ENCODE measurements at places on chromosomes 5 and 9.

- DNase-seq = peak; percentile 30
Observed at GRCh38 chr9:91949946-91950664, at the start of gene ROR2. TSS of gene ROR2 (minus strand) at chr9:91950228.

DNA sequence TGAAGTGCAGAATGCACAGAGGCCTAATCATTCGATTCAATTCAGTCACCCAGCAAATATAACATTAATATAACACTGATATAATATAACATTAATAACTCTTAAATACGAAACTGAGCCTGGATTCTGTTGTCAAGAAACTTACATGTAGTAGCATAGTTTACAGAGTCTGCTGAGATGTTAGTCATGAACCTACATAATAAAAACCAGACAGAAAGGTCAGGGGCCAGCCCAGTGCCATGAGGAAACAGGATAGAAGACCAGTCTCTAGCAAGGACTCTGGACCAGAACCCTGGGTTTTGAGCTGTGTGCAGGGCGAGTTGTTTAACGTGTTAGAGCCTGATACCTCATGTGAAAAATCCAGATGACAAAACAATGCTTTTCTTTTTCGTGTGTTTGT is 234.7 kb downstream of the NR2F1-AS1 start:
- DNase-seq = no peak

- DNase-seq = no peak
Observed at GRCh38 chr9:27212621-27213020, 84.3 kb downstream of the EQTN start.

GRCh38 chr5:59790376-59790775 is 103.2 kb downstream of the PDE4D start:
- no peak for DNase-seq

GRCh38 chr9:124486778-124487259 is 20.4 kb downstream of the NR5A1 start:
- DNase-seq = no peak

DNA sequence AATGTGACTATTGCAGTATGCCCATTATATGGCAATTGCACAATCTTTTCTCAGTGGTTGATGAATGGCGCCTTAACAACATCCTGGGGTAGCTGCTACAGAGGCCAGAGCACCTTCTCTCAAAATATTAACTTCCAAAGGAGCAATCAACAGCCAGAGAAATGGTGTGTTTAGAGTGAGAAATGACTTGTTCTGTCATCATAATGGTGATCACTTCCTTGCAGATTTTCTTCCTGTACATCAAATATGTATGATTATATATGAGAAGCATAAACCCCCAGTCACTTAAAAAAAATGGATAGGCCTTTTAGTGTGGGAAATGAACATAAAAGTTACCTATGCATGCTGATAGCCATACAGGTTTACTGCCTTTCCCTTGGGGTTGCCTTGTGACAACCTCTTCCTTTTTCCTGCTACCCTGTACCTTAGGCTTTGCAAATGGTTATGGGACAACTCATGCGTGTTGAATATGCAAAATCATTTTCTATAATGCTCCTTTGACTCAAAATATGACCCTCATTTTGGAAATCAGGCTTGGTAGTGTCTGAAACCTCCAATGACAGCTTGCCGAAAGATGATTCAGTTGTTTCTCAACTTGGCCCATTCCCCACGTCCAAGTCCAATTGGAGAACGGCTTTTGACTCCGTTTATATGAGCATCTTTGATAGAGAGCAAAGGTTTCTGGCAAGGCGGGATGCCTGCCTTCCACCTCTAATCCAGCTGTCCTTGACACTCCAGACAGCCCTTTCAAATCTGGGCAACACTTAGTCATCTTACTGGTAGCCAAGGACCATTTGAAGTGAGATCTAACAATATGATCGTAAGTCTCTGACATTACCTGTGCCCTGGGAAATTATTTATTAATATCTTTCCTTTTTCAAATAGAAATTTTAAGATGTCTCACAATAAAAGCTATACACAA is 69.3 kb downstream of the SLC1A1 start:
- DNase-seq = no peak

DNA sequence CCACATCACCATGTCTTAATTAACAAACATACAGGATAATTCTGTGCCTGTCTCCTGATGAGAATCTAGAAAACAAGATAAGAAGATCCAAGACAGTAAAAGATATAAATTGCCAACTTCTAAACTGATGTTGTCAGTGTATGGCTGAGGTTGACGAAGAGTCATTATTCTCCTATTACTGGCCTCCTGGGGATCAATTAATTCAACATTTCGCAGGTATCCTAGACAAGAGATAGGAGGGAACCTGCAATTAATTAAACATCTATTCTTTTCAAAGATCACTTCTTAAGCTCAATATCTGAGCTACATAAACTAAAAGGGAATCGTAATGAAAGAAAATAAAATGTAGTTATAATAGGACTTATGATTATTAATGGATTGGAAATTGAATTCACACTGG is 232.0 kb upstream of the GRIA1 start:
- no peak for DNase-seq

DNA sequence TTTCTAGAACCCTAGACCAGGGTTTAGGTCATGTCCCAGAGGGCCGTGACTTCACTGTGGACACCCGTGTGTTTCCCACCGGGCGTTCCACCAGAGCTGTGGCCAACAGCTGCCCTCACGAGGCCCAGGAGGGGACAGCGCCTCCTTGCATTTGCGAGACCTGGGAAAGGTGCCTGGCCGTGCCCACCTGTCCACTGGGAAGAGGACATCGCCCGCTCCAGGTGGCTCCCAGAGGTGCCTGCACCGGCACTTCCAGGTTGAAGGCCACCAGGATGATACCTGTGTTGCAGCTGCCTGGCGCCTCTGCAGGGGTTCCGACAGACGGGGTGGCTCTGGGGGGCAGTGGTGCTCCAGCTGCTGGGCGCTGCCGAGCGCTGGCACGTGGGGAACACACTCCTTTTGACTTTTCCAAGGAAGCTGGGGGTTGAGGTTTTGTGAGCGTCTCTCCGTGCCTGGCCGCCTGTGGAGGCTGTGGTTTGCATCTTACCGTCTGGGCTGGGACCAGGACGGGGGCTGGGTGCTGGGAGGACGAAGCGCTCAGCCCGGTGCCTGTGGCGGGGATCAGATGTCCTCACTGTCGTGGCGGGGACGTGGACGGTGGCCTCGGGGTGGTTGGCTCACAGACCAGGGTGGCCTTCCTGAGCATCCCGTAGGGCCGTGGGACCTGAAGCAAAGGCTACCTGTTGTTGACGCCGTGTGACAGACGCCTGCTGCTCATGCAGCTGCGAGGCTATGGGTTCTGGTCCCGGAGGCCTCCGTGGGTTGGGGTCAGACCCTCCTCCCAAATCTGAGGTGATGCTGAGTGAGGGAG is 19.2 kb downstream of the NKD2 start:
- no peak for DNase-seq

DNA sequence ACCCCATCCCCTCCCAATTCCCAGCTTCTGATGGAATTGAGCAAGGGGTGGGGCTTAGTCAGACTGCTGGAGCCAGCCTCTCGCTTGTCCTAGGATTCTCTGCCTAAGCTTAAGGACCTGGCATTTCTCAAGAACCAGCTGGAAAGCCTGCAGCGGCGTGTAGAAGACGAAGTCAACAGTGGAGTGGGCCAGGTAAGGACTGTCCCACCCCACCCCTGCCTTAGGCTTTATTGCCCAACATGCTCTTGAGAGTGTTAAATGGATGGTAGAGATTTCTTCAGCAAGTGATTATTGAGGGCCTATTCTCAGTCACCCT is 1.1 kb downstream of the SLC35A4 start:
- DNase-seq = no peak

DNA sequence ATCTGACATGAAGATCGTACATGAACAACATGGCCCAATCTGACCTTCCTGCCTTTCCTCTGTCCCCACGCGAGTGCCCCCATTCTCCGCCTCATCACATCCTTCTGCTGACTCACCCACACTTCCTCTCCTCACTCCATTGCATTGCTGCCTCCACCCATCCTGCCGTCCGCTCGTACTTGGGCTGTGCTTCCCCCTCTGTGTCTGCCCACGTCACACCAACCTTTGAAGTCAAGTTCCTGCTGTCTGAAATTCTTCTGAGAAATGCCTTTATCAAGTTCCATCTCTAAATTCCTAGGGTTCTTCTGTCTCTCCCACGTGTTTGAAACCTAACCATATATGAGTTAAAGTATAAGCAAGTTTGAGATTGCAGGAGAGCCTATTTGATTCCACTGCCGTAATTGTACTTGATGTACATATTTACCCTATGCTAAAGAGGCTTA is 18.0 kb upstream of the STARD4 start:
- peak; percentile 71 for DNase-seq

- no peak for DNase-seq
Observed at GRCh38 chr5:13251623-13252376, 692.7 kb downstream of the DNAH5 start.

DNA sequence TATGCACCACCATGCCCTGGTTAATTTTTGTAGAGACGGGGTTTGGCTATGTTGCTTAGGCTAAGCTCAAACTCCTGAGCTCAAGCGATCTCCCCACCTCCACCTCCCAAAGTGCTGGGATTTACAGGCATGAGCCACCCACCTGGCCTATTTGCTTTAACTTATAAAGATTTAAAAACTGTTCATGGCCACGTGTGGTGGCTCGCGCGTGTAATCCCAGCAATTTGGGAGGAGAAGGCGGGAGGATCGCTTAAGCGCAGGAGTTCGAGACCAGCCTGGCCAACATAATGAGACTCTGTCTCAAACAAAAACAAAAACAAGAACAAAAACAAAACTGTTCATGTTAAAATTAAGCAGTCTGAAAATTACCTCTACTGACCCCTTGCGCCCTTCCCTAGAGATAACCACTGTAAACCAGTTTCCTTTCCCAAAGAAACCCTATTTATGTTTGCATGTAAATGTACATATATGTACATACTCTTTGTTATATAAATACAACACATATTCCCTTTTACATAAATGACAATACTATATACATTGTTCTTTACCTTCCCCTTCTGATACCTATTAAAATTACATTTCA is 1.5 kb downstream of the AK6 start:
- DNase-seq = no peak

DNA sequence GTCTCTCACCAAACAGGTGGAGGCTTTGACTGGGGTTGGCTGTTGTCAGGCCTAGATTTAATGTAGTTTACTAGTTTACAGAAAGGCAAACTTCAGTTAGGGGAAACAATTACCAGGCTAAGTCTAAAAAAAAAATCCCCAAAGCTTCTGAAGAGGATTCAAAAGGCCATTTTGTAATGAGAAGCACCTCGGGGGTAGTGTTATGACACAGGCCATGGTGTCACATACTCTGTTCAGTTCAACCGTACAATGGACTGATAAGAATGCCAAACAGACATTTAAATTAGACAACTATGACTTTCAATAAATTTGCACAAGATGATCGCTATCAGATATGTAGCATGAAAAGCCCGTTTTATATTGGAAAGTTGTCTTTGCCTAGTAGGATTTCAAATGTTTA is 120.1 kb upstream of the PCA3 start:
- DNase-seq = no peak

DNA sequence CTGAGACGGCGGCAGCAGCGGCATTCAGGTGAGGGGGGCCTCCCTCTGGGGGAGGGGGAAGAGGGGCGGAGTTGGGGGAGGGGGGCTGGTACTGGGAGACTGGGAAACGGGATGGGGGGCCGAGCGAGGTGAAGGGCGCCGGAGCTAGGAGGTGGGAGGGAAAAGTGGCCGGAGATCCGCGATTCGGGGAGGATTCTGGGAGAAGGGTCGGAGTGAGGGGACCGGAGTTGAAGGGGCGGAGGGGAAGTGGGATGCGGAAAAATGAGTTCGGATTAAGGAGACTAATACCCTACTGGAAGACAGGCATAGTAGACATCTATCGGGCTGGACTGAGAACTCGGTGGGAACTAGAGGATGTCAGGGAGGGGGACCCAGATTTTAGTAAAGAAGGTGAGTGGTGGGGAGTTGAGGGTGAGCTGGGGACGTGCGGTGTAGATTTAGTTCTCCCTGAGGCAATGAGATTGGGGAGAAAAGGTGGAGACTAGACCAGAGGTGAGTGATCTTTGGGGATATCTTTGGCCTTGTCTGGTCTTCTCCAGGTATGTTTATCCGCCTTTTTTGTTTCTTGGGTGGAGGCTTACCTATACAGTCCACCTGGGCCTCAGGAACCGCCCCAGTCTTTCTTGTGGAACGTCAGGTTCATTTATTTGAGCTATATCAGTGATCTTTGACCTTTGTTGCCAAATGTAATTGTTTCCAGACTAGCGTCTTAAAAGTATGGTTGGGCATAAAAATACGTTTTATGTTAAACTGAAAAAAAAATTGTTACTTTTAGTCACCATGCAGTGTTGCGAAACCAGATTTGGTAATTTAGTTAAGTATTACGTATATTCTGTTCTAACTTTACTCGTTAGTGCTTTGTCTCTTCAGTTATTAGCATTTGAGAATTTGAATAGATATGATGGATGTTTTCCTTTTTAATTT is 632 bp downstream of the UBAP1 start:
- peak; percentile 32 for DNase-seq

GRCh38 chr5:165576678-165577275 is 2071.4 kb downstream of the MAT2B start:
- no peak for DNase-seq

DNA sequence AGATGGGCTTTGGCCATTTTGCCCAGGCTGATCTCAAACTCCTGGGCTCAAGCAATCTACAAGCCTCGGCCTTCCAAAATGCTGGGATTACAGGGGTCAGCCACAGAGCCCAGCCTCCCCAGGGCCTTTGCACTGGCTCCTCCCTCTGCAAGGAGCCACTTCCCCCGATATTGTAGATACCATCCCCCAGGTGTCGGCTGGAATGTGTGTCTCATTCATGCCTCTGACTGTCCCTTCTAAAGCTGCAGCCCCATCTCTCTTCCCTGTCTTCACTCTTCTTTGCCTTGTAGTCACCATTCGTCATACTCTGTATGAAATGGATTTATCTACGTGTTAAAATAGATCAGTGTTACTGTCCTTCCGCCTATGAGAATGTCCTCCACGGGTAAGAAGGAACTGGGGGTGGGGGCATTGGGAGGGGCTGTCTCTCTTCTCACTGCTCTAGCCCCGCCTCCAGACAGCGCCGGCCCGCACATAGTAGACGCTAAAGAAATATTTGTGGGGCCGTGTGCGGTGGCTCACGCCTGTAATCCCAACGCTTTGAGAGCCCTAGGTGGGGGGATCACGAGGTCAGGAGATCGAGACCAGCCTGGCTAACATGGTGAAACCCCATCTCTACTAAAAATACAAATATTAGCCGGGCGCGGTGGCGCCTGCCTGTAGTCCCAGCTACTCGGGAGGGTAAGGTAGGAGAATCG is 68.5 kb downstream of the LMX1B start:
- DNase-seq = no peak

GRCh38 chr9:132627106-132627505 is 42.7 kb downstream of the DDX31 start:
- DNase-seq = no peak

- no peak for DNase-seq
Observed at GRCh38 chr9:33467526-33467925, 6.2 kb downstream of the NOL6 start.

DNA sequence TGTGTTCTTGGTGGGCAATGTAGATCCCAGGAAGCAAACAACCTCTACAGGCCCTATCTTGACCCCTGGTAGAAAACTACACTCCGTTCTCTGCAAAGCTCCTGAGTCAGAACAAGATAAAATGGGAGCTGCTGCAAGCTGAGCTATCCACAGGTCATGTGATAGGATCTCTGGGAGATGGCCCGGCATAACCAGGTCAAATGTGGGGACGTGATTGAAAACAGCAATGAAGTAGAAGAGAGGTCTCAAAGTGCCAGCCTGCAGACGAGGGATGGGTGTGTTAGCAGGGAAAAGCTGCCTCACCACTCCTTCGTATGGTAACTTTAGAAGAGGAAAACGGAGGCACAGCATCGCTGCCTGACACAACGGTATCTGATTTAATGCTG is 25.0 kb downstream of the NRG2 start:
- DNase-seq = no peak

GRCh38 chr5:149426931-149427330 is 47.8 kb upstream of the IL17B start:
- DNase-seq = no peak

- no peak for DNase-seq
Observed at GRCh38 chr9:129945314-129945713, 97.7 kb downstream of the FNBP1 start.

All from SW 1271 (cell line).